ENCODE measurements at places on chromosomes 3 and 15. TPM values are rescaled to one million over a fixed set of nuclear protein-coding genes. Genes with fewer than 3 reads are reported as not detected.
A peak's percentile ranks its signal among the peaks of the same experiment; 100 is the strongest.

GRCh38 chr3:154972951-154973350, 107.2 kb upstream of the MME start:
- no peaks in the 10 kb centered on the region for H3K36me3 ChIP-seq
- DNase-seq, result no peak
- no peak overlapping the region for H3K4me3 ChIP-seq

DNA sequence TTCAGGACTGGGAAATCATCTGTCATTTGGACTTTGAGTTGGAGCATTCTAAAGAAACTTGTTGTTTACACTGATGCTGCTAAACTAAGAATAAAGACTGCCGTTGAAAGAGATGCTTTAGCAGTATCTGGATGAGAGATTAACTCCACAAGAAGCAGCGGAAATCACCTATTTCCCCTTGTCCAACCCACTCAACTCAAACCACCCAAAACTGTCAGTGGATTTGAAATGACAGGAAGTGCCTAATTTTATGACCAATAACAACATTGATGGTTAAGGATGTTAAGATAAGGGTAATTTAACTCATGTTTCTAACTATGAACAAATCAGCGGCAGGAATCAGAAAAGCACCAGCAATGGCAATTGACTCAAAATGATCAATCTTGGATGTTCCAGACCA, 110.8 kb upstream of the NR2F2 start:
- H3K27ac ChIP-seq, result no peak overlapping the region
- no peaks in the 10 kb centered on the region for H3K27me3 ChIP-seq
- H3K36me3 ChIP-seq, result no peaks in the 10 kb centered on the region
- DNase-seq, result no peak
- H3K4me3 ChIP-seq, result no peak overlapping the region
- H3K4me1 ChIP-seq, result no peaks in the 10 kb centered on the region

DNA sequence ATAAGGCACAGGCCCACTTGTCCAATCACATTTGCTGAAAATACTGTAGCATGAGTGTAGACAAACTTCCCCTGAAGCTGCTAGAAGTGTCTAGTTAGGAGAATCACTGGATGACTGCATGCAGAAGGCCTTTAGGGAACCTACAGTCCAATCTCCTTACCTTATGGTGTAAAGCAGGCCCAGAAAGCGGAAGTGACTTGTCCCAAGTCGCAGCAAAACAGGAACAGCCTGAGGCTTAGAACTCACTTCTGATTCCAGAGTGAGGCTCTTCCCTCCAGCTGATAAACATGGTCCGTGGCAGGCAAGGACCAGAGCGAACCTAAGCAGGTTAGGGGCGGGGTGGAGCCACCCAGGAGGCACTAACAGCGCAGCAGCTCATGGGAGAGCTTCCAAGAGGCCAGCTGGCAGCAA, 2.5 kb downstream of the GRAMD2A start:
- no peaks in the 10 kb centered on the region for H3K36me3 ChIP-seq
- no peaks in the 10 kb centered on the region for H3K4me1 ChIP-seq
- peak overlapping the region; percentile 89 for H3K27ac ChIP-seq
- H3K27me3 ChIP-seq, result no peaks in the 10 kb centered on the region
- H3K4me3 ChIP-seq, result no peak overlapping the region

GRCh38 chr3:149374391-149374790, 3.1 kb downstream of the TM4SF1 start:
- no peak overlapping the region for H3K4me3 ChIP-seq
- H3K4me1 ChIP-seq, result peaks cover 12% of the 10 kb centered on the region
- no peaks in the 10 kb centered on the region for H3K27me3 ChIP-seq
- no peak for DNase-seq
- H3K27ac ChIP-seq, result peak overlapping the region; percentile 85

GRCh38 chr3:160829486-160830009, 73.5 kb downstream of the PPM1L start:
- no peak overlapping the region for H3K27ac ChIP-seq
- H3K36me3 ChIP-seq, result no peaks in the 10 kb centered on the region
- no peaks in the 10 kb centered on the region for H3K27me3 ChIP-seq
- H3K4me1 ChIP-seq, result no peaks in the 10 kb centered on the region
- no peak for DNase-seq

GRCh38 chr3:141320399-141321108, 47.8 kb upstream of the ZBTB38 start:
- no peak overlapping the region for H3K4me3 ChIP-seq
- H3K4me1 ChIP-seq, result no peaks in the 10 kb centered on the region
- no peak for DNase-seq

- DNase-seq, result no peak
- H3K27me3 ChIP-seq, result no peaks in the 10 kb centered on the region
- no peaks in the 10 kb centered on the region for H3K36me3 ChIP-seq
- no peak overlapping the region for H3K27ac ChIP-seq
- no peak overlapping the region for H3K4me3 ChIP-seq
- H3K4me1 ChIP-seq, result no peaks in the 10 kb centered on the region
Measured at GRCh38 chr3:7275396-7275795, 414.5 kb downstream of the GRM7 start.

DNA sequence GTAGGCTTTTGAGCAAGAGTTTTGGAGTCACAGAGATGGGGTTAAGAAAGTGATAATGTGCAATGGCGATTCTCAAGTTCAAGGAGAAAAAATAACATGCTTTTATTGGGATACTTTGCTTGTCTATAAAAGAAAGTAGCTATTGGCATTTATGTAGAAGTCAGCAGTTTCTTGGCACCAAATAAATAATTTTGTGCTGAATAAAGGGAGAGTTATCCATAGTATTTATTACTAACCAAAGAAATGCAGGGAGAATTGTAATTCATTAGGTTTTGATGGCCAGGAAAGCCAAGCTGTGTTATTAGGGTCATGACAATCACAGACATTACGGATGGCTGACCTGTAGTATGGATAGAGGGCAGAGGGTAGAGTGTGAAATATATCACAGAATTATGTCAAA, 33.1 kb downstream of the BTD start:
- H3K4me3 ChIP-seq, result no peak overlapping the region
- peak overlapping the region; percentile 69 for H3K27ac ChIP-seq
- no peak for DNase-seq

DNA sequence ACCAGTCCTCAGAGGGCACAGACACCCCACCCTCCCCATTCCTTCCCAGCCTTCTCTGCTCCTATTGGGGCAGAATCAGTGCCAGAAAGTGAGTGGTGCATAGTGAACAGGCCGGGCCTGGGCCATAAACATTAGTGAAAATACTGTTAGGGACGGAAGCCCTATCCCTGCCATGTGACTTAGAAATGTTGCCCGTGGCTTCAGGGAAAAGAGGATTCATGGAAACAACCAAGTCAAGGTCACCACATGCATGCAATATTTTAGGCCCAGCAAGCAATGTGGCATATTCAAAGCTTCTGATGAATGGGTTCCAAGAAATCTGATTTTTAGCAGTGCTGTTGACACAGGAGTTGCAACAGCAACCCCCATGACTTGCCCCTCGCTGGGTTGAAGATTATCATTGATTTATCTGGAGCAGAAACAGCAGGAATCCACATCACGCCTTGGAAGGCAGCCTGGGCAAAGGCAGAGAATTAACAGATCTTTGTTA, 52.3 kb downstream of the CCNL1 start:
- no peak overlapping the region for H3K4me3 ChIP-seq
- H3K27ac ChIP-seq, result no peak overlapping the region
- H3K27me3 ChIP-seq, result no peaks in the 10 kb centered on the region
- no peaks in the 10 kb centered on the region for H3K36me3 ChIP-seq
- no peak for DNase-seq

- no peak for DNase-seq
- no peaks in the 10 kb centered on the region for H3K27me3 ChIP-seq
- H3K4me1 ChIP-seq, result no peaks in the 10 kb centered on the region
- no peaks in the 10 kb centered on the region for H3K36me3 ChIP-seq
- no peak overlapping the region for H3K4me3 ChIP-seq
Measured at GRCh38 chr3:25381083-25381482, 47.0 kb upstream of the RARB start.

DNA sequence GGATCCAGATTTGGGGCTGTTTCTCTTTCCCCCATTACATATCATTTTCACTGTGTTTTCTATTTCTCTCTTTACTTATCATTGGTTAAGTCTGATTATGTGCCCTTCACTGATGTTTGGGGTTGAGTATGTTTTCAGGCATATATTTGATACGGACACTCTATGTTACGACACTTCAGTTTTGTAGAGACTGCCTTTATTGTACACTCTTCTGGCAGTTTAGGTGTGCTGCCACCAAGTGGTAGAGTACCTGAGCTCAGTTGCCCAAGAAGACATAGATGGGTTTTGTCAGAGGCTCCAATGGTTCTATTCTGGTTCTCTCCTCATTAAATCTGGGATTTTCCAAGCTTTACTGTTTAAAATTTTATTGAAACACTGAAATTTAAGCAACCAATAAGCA, 255.0 kb upstream of the ROPN1 start:
- DNase-seq, result no peak
- H3K27me3 ChIP-seq, result no peaks in the 10 kb centered on the region
- no peak overlapping the region for H3K4me3 ChIP-seq
- no peak overlapping the region for H3K27ac ChIP-seq
- H3K4me1 ChIP-seq, result no peaks in the 10 kb centered on the region

GRCh38 chr3:132690040-132690439, 29.9 kb downstream of the UBA5 start:
- H3K27ac ChIP-seq, result no peak overlapping the region
- H3K36me3 ChIP-seq, result peaks cover 12% of the 10 kb centered on the region
- DNase-seq, result no peak
- no peaks in the 10 kb centered on the region for H3K27me3 ChIP-seq

DNA sequence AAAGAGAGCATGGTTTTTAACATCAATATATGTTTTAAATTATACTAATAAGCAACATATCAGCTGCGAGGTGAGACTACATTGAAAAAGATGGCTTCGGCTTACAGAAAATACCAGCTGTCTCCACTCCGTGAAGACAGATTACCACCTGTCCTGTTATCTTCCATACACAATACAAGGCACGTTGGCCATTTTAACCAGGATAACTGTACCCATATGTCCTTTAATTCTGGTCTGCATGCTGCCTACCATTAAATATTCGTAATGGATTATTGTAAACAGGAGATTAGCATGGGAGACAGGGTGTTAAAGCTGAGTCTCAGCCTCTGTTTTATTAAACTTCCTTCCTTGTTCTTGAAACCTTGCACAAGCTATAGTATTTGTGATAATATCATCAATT, 855.5 kb downstream of the ROBO1 start:
- no peak for DNase-seq
- H3K27ac ChIP-seq, result no peak overlapping the region
- no peaks in the 10 kb centered on the region for H3K36me3 ChIP-seq
- H3K27me3 ChIP-seq, result no peaks in the 10 kb centered on the region
- no peak overlapping the region for H3K4me3 ChIP-seq

- H3K4me3 ChIP-seq, result peak overlapping the region; percentile 73
- no peaks in the 10 kb centered on the region for H3K27me3 ChIP-seq
- no peaks in the 10 kb centered on the region for H3K36me3 ChIP-seq
- DNase-seq, result no peak
- H3K27ac ChIP-seq, result peak overlapping the region; percentile 66
- H3K4me1 ChIP-seq, result peaks cover 6% of the 10 kb centered on the region
Measured at GRCh38 chr3:12966847-12967605, 106.2 kb downstream of the IQSEC1 start.

- no peak overlapping the region for H3K27ac ChIP-seq
- no peaks in the 10 kb centered on the region for H3K36me3 ChIP-seq
- H3K27me3 ChIP-seq, result no peaks in the 10 kb centered on the region
- H3K4me1 ChIP-seq, result no peaks in the 10 kb centered on the region
Measured at GRCh38 chr3:122057671-122058070, 2.5 kb downstream of the CD86 start.

GRCh38 chr3:50532062-50532705, 28.8 kb upstream of the CACNA2D2 start:
- H3K4me1 ChIP-seq, result no peaks in the 10 kb centered on the region
- no peak overlapping the region for H3K4me3 ChIP-seq
- H3K36me3 ChIP-seq, result no peaks in the 10 kb centered on the region
- no peaks in the 10 kb centered on the region for H3K27me3 ChIP-seq
- no peak for DNase-seq
- peak overlapping the region; percentile 38 for H3K27ac ChIP-seq

DNA sequence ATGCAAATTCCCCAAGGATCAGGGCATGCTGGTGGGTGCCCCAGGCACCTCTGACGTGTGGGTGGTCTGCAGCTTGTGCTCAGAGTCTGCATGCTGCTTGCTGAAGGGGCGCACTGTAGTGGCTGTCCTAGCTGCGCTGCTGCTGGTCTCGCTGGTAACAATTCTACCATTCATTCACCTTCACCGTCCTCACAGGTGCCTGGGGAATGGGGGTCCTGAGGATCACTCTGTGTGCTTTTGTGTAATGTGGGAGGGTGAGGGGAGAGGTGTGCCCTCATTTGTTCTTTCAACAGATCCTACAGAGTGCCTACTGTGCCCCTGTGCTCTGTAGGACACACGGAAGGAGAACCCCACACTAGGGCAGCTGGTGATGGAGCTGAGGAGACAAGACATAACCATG, 2.1 kb upstream of the ITGA11 start:
- H3K4me3 ChIP-seq, result no peak overlapping the region
- peaks cover 33% of the 10 kb centered on the region for H3K27me3 ChIP-seq
- no peak for DNase-seq
- H3K4me1 ChIP-seq, result peaks cover 5% of the 10 kb centered on the region

LRRC34 gene
- total RNA-seq, result 1.0 TPM

GOLIM4 gene
- total RNA-seq, result 34.9 TPM

ARPP21 gene
- total RNA-seq, result 0.16 TPM

TM6SF1 gene
- total RNA-seq, result 7.3 TPM

KLHL40 gene
- not detected for total RNA-seq

ULK3 gene
- 48.8 TPM for total RNA-seq

CHST13 gene
- 0.80 TPM for total RNA-seq

ETV5 gene
- total RNA-seq, result 9.1 TPM

TEX264 gene
- total RNA-seq, result 94.3 TPM
